ENCODE measurements at places on chromosomes 5 and 9.

- DNase-seq: no peak
Observed at GRCh38 chr5:105230516-105231157, 1668.0 kb upstream of the NUDT12 start.

DNA sequence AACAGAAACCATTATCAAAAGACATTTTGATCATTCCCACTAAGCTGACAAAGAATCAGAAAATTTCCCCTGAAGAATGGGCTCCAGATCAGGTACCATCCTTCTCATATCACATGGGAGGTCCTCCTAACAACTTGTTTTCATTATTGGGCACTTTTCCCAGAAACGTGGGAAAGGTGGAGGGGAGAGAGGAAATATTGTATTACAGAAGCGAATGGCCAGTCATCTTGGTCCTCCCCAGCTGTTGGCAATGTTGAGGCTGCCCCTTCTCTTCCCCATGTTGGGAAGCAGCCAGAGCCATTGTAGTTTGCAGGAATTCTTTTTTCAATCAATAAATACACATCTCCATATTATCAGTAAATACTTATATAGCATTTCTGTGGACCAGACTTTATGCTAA is 126.2 kb upstream of the ZNF608 start:
- no peak for DNase-seq

DNA sequence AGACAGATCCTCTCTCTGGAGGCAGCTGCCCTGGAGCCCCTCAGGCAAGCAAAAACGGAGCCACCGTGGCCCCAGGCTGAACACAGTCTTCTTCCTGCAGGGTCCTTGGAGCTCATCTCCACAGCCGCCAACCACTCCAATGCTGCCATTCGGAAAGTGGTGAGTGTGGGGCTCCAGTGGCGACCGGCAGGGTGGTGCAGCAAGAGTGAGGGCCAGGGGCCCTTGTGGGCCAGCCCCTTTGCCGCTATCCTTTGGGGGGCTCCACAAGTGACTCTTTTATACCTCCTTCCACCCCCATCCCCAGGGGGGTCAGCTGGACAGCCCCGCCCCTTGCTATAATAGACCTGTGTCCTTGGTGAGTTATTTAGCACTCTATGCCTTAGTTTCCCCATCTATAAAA is 47.4 kb upstream of the SUSD3 start:
- DNase-seq: no peak

DNA sequence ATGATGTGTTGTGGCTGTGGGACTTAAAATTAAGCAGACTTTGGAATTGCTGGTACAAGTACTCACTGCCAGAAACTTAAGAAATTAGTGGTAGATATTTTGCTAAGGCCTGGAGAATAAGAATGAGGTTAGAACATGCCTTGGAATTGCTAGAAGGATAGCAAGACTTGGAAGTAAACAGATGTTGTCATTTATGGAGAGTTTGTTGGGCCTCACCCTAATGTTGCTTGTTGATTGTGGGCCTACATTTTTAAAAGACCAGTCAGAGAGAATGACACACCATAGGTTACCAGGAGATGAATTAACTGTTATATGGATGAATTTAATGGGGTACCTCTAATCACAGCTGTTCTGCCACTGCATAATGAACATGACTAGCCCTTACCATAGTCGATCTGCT is 120.1 kb upstream of the GAS1 start:
- no peak for DNase-seq

DNA sequence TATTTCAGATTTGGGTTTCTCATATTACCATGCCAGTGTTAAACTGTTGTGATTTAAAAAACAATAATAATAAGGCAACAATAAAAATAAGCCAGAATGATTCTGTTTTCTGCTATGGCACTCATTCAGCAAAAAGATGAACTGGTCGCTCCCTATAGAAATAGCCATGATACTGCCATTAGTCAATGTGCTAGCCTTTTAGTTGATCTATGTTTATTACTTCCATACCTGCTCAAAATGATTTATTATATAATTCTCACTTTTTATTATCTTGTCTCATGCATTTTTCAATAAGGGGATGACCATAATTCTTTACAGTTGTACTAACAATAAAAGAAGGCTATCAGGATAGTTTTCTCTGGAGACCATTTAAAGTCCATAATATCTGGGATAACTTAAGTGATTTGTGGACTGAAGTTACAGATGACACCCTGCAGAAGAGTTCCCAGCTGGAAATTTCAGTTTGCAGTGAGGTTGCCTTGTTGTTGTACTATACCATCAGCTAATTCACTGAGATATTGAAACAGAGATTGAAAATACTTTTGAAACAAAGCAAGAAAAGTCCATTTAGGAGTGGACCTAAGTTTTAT is 334.3 kb downstream of the GABRB2 start:
- no peak for DNase-seq

GRCh38 chr5:1897816-1898450 is 15.2 kb upstream of the IRX4 start:
- DNase-seq: no peak

DNA sequence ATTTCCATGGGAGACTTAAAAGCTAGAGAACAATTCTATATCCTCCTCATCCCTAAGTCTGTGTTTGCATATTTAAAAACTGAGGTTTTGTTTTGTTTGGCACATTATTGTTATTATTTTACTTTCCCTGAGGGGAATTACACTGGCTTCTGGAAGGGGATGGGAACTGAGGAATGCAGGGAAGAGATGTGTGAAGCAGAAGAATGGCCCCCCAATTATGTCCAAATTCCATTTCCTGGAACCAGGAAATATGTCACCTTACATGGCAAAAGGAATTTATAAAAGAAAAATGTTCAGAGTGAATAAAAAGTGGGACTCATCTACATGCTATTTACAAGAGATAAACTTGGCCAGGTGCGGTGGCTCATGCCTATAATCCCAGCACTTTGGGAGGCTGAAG is 129.8 kb downstream of the MARCHF11 start:
- DNase-seq: no peak

- no peak for DNase-seq
Observed at GRCh38 chr9:134236935-134237629, 72.7 kb upstream of the RNU6ATAC start.
